ENCODE measurements at places on chromosomes 1 and 21.
A peak's percentile ranks its signal among the peaks of the same experiment; 100 is the strongest.

DNA sequence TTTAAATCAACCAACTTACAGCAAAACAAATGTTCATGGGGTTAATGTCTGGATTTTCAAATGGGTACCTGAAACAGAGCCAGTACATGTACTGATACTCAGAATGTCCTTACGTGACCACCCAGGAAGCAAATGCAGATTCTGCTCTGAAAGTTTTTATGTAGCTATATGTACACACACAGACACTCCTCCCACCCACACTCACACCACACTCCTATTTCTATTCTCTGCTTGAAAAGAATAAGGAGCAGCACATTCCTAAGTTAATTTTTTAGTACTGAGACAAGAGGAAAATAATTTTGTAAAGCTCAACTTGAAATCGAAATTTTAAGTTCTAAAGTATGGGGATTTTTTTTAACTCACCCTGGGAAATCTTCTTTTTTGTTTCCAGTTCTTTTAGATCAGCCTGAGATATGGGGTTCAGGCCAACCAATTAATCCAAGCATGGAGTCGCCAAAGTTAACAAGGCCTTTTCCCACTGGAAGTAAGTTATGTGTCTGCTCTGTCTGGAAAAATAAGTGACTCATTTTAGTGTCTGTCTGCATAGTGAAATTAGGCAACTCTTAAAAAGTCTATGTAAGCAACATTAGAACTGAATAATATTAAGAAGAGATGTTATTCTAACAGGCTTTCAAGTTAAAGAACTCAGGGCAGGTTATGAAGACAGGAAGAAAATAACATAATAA, 75.5 kb upstream of the DYNLT5 start:
- no peak for DNase-seq

DNA sequence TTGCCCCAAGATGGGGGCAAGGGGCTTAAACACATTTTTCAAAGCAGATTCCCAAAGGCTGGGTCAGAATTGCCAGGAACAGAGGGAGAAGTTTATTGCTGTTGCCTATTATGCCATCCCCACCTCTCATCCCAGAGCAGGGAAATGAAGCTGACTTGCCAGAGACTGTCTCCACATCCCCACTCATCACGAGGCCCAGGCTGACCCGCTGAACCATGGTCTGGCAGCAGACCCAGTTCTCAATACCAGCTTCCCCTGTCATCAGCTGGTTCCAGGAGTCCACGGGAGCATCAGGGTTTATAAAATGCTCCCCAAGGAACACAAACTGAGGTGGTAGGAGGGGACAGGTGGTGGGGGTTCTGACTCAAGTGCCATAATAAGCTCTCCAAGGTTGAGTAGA, 605.9 kb downstream of the NPHP4 start:
- no peak for DNase-seq

- no peak for DNase-seq
Measured at GRCh38 chr1:234716908-234717375, 107.0 kb upstream of the IRF2BP2 start.

- DNase-seq: no peak
Measured at GRCh38 chr21:45894450-45894825, 87.1 kb upstream of the COL6A1 start.

GRCh38 chr1:3241673-3242407, 172.8 kb downstream of the PRDM16 start:
- DNase-seq: no peak

DNA sequence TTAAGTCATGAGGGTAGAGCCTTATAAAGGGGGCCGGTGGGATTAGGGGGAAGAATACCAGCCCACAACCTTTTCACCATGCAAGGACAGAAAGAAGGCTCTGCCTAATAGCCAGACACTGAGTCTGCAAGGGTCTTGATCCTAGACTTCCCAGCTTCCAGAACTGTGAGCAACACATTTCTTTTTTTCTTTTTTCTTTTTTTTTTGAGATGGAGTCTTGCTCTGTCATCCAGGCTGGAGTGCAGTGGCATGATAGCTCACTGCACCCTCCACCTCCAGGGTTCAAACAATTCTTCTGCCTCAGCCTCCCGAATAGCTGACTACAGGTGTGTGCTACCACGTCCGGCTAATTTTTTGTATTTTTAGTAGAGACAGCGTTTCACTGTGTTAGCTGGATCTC, 1.7 kb upstream of the ARL8A start:
- DNase-seq: no peak

DNA sequence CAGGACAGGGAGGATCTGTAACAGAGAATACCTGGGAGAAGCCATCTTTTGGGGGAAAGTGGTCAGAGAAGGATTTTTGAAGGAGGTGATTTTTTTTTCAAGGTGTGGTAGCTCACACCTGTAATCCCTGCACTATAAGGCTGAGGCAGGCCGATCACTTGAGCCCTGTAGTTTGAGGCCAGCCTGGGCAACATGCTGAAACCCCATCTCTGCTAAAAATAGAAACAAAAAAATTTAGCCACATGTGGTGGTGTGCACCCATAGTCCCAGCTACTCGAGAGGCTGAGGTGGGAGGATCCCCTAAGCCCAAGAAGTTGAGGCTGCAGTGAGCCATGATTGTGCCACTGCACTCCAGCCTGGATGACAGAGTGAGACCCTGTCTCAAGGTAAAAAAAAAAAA, 67.4 kb upstream of the ARTN start:
- no peak for DNase-seq

DNA sequence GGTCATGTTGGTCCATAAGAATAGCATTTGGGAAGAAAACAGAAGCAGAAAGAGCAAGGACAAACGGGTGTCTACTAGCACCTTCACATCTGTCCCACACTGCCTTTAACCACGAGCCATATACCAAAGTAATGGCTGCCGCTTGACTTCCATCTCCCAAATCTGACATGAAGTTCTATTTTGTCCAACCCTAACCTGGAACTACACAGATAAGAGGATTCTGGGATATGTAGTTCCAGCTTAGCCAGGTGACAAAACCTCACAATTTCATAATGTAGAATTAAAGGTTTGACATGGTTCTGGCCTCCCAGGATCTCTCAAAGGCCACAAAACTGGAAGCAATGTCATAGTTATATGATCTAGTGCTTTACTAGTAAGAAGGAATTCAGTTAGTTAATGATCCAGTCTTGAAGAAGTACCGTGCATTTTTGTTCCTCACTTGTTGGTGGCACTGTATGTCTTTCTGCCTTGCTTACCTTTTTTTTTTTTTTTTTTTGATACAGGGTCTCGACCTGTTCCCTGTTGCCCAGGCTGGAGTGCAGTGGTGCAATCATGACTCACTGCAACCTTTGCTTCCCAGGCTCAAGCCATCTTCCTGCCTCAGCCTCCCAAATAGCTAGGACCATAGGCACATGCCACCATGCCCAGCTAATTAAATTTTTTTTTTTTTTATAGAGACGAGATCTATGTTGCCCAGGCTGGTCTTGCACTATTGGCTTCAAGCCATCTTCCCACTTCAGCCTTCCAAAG, 17.5 kb downstream of the PTGFRN start:
- no peak for DNase-seq

DNA sequence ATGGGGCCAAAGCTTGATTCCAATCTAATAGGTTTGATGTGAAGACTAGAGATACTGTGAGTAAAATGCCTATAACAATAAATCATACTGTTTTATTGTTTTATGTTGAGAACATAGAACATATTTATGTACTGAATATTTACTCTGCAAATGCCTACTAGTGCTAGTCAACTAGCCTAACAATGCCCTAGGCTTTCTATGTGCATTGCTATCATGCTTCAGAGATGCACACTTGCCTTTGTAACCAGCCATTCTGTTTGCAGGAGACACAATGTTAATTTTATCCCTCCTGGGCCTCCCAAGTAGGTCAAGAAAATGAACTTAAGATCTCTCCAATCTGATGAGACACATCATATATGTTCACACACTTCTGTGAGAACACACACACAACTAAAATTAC, 530.8 kb upstream of the BEND5 start:
- no peak for DNase-seq

- no peak for DNase-seq
Measured at GRCh38 chr21:22855581-22855980, 1857.4 kb downstream of the NCAM2 start.

DNA sequence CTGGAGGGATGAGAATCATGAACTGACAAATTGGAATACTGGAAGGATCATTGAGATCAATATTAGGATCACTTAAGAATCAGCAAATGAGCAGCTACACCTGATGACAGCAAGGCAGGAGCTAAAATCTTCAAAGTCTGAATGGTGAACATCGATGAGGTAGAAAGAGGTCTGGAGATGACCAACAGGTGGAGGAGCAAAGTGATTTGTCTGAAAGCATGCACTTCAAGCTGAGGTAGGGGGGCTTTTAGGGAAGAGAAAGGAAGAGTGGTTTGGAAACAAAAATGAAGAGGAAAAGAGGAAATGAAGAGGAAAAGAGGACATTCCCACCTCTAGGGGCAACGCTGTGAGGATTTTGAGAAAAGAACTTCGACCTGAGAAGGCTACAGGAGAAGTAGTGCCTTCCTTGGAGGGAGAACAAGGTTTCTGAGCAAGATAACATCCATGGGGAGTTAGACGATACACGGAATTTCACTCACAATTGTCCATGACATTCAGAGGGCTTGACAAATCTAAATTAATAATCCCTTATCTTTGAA, 79.0 kb downstream of the APP start:
- no peak for DNase-seq

DNA sequence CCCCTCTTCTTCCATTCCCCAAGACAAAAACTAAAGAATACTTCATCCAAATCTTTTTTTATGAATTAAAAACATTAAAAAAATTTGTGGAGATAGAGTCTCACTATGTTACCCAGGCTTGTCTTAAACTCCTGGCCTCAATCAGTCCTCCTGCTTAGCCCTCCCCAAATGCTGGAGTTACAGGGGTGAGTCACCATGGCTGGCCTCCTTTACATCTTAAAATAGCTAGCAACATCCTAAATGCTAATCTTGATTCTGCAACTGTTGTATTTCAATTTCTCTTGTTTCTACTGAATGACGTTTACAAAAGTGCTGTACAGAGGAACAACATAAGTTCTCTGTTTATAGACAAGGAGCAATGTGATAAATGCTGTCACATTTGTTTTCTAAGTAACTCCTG, 483.5 kb downstream of the ADGRL2 start:
- no peak for DNase-seq

DNA sequence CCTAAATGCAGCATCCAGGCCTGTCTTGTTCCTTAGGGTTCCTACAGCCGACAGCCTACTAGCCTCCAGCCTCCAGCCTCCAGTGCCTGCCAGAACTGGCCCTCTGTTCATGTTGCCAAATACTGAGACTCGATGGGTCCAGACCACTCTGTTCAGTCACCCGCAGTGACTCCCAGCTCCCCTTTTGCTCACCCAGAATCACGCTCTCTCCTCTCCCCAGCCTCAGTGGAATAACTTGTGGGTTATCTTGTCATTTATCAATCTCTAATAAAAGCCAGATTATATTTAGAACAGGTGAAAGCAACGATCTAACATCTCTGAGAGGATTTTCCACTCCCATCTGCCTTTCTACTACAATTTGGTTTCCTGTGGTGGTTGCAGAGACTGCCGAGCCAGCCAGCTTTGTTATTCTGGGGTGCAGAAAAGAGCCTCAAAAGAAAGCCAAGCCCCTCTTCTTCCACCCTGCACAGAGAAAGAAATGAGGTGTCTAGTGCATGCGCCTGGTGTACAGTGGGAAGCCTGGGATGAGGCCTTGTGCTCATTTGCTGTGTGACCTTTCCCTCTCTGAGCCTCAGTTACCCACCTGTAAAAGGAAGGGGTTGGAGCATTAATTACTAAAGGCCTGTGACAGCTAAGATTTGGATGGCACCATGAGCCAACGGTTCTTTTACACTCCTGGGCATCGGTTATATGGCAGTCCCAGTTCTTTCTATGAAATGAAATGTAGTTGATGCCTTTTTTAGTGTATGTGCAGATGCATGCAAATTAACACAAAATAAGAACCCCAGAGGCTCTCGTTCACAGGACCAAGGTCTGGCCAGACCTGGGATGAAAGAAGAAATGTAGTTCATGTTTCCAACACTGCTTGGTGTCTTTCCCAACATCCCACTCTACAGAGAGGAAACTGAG, 42.9 kb upstream of the ID3 start:
- DNase-seq: no peak

- no peak for DNase-seq
Measured at GRCh38 chr1:213089924-213090677, 39.1 kb downstream of the RPS6KC1 start.

GRCh38 chr1:213474054-213474453, 423.0 kb downstream of the RPS6KC1 start:
- DNase-seq: no peak

- peak; percentile 65 for DNase-seq
Measured at GRCh38 chr1:184929711-184930202, 44.6 kb downstream of the NIBAN1 start.

DNA sequence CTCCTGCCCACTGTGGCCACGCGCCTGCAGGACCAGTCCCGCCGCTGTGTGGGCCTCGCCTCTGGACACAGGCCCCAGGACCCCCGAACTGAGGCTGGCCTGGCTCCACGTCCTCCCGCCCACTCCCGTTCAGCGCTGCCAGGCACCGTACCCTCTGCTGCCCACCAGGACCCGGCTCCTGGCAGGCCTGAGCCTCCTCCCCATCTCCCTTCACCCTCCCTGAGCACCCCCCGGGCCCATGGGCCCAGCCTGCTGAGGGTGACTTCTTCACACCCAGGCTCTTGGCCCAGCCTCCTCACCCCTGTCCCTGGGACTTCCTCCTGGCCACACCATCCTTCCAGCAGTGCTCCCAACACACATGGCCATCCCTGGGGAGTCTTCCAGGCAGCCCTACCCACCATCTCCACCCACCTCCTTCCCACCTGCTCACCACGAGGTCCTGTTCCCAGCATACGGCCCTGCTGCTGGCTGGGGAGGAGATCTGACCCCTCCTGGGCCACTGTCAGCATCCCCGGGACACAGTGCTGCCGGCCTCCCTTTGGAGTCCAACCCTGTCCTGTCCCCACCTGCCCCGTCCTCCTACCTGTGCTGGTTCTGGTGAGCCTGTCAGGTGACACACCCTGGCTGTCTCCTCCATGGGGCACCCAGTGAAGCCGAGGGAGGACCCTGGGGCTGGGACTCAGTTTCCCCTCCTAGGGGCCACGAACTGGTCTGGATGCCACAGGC, 53.7 kb downstream of the SLX9 start:
- no peak for DNase-seq

DNA sequence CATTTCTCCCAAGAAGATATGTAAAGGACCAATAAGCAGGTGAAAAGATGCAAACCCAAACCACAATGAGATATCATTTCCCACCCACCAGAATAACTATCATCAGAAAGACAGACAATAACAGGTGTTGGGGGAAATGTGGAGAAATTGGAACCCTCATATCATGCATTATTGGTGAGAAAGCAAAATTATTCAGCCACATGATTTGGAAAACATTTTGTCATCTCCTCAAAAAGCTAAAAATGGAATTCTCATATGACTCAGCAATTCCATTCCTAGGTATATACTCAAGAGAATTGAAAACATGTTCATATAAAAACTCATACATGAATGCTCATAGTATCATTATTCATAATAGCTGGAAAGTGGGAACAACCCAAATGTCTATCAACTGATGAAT, 25.1 kb upstream of the RNF186 start:
- DNase-seq: no peak

GRCh38 chr1:221727146-221728036, 14.5 kb downstream of the DUSP10 start:
- no peak for DNase-seq

- DNase-seq: no peak
Measured at GRCh38 chr21:33492571-33492970, 1.1 kb upstream of the DNAJC28 start.

Data from NCI-H2107 (cell line).